ENCODE measurements at places on chromosomes 3 and 15. TPM values are rescaled to one million over a fixed set of nuclear protein-coding genes. Genes with fewer than 3 reads are reported as not detected.

CCDC54 gene
- not detected for total RNA-seq

GOLGA8G gene
- not detected for total RNA-seq

NANOGP8 gene
- total RNA-seq = not detected

LNP1 gene
- total RNA-seq = 0.89 TPM

FEZF2 gene
- total RNA-seq = not detected

GRK7 gene
- total RNA-seq = not detected

CHRM5 gene
- total RNA-seq = not detected

PLSCR2 gene
- not detected for total RNA-seq

IGSF10 gene
- total RNA-seq = 0.16 TPM

IFT57 gene
- total RNA-seq = 2.5 TPM

GFM1 gene
- total RNA-seq = 42.4 TPM

CYP8B1 gene
- 301 TPM for total RNA-seq

LRRC31 gene
- 1.5 TPM for total RNA-seq

ACTRT3 gene
- 1.1 TPM for total RNA-seq

ST3GAL6 gene
- total RNA-seq = 24.5 TPM

FBXW12 gene
- total RNA-seq = not detected

C3orf20 gene
- total RNA-seq = 0.11 TPM

LRRN1 gene
- 0.17 TPM for total RNA-seq

INO80 gene
- 11.4 TPM for total RNA-seq

NLGN1 gene
- total RNA-seq = 0.12 TPM

GOLGA8Q gene
- total RNA-seq = not detected

ROBO1 gene
- 1.1 TPM for total RNA-seq

ASB14 gene
- not detected for total RNA-seq

JMJD7 gene
- total RNA-seq = 6.9 TPM

FBLN2 gene
- 2.2 TPM for total RNA-seq

TMC3 gene
- total RNA-seq = not detected

TTLL13 gene
- total RNA-seq = 0.13 TPM

THAP10 gene
- 1.2 TPM for total RNA-seq

TEX55 gene
- not detected for total RNA-seq

LSAMP gene
- 0.02 TPM for total RNA-seq

XRN1 gene
- total RNA-seq = 30.7 TPM
